Ovary (tissue), 10 donors: ENCODE measurements at places on chromosomes 16 and 17. TPM values are rescaled to one million over a fixed set of nuclear protein-coding genes. Genes with fewer than 3 reads are reported as not detected.

GRCh38 chr16:11175787-11176341 is 80.1 kb downstream of the SOCS1 start:
- H3K27me3 ChIP-seq = no peaks in the 10 kb centered on the region
- H3K36me3 ChIP-seq = no peaks in the 10 kb centered on the region
- no peaks in the 10 kb centered on the region for H3K4me1 ChIP-seq
- DNase-seq = no peak

DNA sequence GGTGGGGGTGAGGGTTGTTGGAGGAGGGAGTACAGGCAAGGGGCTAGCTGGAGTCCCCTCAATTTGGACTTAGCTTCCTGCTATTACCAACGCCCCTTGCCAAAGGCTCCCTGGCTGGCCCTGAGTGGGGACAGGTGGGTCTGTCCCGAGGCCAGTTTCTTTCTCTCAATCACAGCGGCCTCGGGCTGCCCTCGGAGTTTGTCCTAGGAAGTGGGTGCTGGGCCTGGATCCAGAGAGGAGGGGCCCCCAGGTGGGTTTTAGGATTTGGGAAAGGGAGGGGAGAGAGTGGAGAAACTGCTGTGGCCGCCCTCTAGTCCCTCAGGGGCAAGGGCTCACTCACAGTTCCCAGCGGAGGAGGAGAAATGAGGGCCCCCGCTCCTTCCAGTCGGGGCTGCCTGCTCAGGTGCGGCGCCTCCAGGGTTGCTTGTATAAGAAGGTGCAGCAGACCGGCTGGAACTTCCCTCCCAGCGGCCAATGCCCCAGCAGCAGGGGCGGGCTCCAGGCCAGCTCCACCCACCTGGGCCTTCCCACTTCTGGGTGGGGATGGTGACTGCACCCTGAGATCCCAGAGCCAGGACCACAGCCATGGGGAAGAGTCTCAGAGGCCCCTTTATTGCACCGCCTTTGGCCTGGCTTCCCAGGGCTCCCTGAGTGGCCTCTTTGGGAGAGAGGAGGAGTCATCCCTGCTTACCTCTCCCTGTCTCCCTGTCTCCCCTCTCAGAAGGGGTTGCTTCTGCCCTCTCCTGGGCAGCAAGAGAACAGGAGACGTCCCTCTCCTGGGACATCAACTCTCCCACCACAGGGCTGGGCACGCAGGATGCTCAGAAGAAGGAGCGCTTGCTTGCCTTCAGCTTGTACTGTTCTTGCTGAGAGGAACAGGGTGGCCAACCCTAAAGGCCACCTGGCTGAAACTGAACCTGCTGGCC is 112.0 kb upstream of the SMURF2 start:
- peaks cover 5% of the 10 kb centered on the region for H3K4me1 ChIP-seq
- no peak for DNase-seq
- no peak overlapping the region for H3K27ac ChIP-seq
- H3K4me3 ChIP-seq = no peak overlapping the region

DNA sequence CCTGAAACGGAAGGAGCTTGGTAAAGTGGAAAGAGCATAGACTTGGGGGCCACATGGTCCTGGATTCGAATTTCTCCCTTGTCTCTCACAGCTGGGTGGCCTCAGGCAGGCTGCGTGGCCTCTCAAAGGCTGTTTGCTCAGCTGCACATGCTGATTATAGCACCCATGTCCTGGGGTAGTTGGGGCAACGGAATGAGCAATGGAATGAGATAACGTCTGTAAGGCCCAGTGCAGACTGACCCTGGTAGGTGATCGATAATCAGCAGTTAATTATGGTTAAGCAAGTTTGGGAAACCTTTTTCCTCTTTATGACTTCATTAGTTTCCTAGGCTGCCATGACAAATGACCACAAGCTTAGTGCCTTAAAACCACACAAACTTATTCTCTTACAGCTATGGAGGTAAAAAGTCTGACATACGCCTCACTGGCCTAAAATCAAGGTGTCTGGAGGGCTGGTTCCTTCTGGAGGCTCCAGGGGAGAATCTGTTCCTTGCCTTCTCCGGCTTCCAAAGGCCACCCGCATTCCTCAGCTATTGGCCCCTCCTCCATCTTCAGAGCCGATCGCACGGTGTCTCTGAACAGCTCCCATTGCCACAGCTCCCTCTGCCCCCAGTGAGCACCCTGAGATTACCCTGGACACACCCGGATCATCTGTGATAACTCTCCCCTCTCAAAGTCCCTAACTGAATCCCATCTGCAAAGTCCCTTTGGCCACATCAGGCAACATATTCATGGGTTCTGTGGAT is 294.9 kb upstream of the FOXF1 start:
- no peaks in the 10 kb centered on the region for H3K36me3 ChIP-seq

Gene SALL1
- 3.3 TPM for total RNA-seq

GRCh38 chr17:83080858-83081683 is 1.7 kb downstream of the METRNL start:
- H3K4me3 ChIP-seq = peak overlapping the region; percentile 53
- H3K27ac ChIP-seq = peak overlapping the region; percentile 68
- H3K36me3 ChIP-seq = no peaks in the 10 kb centered on the region
- no peaks in the 10 kb centered on the region for H3K27me3 ChIP-seq
- peaks cover 12% of the 10 kb centered on the region for H3K4me1 ChIP-seq

GRCh38 chr17:58384897-58385296 is 32.4 kb downstream of the RNF43 start:
- no peak overlapping the region for H3K4me3 ChIP-seq
- no peaks in the 10 kb centered on the region for H3K36me3 ChIP-seq
- no peak overlapping the region for H3K27ac ChIP-seq
- H3K27me3 ChIP-seq = no peaks in the 10 kb centered on the region
- no peak for DNase-seq
- no peaks in the 10 kb centered on the region for H3K4me1 ChIP-seq

Gene KRT25
- total RNA-seq = not detected

GRCh38 chr16:85401917-85402766 is 211.0 kb upstream of the GSE1 start:
- H3K4me1 ChIP-seq = peaks cover 2% of the 10 kb centered on the region
- H3K4me3 ChIP-seq = no peak overlapping the region
- DNase-seq = peak; percentile 17
- H3K36me3 ChIP-seq = no peaks in the 10 kb centered on the region

DNA sequence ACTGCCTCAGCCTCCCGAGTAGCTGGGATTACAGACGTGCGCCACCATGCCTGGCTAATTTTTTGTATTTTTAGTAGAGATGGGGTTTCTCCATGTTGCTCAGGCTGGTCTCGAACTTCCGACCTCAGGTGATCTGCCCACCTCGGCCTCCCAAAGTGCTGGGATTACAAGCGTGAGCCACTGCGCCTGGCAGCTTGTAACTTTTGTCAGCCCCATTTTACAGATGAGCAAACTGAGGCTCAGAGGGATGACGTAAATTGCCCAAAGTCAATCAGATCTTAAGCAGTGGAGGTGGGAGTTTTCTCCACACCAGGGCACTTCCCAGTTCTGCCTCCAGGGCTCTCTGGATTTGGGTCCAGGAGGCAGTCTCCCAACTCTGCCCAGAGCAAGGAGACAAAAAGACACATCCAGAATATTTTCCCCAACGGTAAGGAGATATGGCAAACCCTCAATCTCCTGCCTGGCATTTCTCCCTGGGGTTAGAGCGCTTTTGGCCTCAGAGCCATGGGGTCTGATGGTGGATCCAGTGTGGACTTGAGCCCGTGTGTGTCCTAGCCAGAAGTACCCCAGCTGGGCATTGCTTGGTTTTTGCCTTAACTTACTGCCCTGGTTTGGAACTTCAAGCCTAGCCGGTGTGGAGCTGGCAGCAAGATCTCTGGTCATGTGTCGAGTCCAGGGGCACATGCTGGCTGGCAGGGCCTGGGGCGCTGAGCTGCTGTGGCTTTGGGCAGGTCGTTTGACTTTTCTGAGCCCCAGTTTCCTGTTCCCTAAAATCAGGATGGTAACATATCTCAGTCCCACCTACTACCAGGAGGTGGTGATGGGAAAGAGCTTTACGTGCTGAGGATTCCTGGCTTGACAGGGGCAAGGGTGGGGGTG is 3.4 kb downstream of the ADAM11 start:
- peaks cover 4% of the 10 kb centered on the region for H3K4me1 ChIP-seq
- no peak for DNase-seq
- no peak overlapping the region for H3K4me3 ChIP-seq
- no peaks in the 10 kb centered on the region for H3K36me3 ChIP-seq
- no peak overlapping the region for H3K27ac ChIP-seq
- H3K27me3 ChIP-seq = no peaks in the 10 kb centered on the region

DNA sequence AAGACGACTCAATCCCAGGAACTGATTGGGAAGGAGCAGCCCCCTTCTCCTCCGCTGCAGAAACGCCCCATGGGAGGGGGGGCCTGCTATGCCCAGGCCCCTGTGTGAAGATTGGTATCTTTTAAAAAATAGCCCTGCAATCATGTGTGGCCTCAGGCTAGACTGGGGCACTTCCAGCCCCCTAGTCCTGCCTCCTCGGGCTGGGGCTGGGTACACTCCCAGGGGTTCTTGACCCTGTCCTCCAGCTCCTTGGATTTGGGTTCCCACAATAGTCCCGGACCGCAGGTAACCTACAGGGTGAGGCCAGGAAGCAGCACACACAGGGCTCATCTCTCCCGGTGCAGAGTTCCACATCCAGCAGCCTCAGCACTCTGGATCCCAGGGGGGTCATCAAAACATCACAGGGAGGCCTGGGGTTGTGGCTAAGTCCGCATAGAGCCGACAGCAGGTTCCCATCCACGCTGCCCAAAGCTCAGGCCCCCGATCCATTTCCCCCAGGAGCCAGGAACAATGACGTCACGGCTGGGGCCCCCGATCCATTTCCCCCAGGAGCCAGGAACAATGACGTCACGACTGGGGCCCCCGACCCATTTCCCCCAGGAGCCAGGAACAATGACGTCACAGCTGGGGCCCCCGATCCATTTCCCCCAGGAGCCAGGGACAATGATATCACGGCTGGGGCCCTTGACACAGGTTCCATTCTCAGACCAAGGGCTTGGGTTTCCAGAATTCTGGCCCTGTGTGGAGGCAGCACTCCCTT is 202.4 kb downstream of the IRF8 start:
- H3K36me3 ChIP-seq = no peaks in the 10 kb centered on the region
- no peaks in the 10 kb centered on the region for H3K27me3 ChIP-seq
- H3K4me3 ChIP-seq = no peak overlapping the region

DNA sequence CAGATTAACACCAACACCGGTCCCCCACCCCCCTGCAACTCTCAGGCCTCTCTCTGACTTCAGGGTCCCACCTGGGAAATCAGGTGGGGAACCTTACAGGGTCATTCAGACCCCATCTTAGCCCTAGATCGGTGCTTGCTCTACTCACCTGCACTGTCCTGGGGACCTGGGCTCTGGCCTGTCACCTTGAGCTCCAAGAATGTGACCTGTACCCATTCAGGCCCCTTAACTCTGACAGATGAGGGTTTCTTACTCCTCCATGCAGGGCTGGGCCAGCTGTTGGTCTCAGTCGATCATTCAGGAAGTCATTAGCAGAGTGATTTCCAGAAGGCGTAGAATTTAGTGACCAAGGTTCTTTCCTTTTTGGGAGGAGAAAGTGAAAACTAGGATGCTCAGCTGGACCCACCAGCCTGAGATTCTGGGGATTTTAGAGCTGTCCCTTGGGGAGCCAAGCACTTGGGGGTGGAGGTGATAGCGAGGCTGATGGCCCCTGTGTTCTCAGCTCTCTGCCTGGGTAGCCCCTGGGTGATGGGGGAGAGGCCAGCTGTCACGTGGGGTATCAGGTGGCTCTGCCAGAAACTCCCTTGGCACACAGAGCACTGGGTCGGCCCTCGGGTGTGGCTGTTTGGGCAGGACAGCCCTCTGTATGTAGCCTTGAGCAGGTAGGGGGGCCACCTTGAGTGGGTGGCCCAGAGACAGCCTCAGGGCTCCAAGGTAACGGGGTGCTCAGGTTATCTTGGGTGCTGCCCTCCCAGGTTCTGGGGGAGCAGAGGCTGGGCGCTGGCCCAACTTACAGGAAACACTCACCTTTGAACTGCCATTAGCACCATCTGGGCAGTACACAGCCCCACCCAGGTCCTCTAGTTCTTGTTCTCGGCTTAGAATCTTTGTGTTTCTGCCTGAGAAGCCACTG is 724 bp downstream of the MVP start:
- peak overlapping the region; percentile 79 for H3K27ac ChIP-seq
- H3K27me3 ChIP-seq = no peaks in the 10 kb centered on the region
- no peaks in the 10 kb centered on the region for H3K36me3 ChIP-seq

DNA sequence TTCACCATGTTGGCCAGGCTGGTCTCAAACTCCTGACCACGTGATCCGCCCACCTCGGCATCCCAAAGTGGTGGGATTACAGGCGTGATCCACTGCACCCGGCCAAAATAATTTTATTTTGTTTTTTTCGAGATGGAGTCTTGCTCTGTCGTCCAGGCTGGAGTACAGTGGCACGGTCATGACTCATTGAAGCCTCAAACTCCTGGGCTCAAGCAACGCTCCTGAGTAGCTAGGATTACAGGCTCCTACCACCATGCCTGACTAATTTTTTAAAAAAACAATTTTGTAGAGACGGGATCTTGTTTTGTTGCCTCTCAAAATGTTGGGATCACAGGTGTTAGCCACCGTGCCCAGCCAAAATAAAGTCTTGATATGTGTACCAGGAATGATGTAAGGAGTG is 2.4 kb upstream of the TTLL6 start:
- H3K27me3 ChIP-seq = no peaks in the 10 kb centered on the region
- H3K4me1 ChIP-seq = peaks cover 6% of the 10 kb centered on the region
- H3K4me3 ChIP-seq = no peak overlapping the region
- no peaks in the 10 kb centered on the region for H3K36me3 ChIP-seq

DNA sequence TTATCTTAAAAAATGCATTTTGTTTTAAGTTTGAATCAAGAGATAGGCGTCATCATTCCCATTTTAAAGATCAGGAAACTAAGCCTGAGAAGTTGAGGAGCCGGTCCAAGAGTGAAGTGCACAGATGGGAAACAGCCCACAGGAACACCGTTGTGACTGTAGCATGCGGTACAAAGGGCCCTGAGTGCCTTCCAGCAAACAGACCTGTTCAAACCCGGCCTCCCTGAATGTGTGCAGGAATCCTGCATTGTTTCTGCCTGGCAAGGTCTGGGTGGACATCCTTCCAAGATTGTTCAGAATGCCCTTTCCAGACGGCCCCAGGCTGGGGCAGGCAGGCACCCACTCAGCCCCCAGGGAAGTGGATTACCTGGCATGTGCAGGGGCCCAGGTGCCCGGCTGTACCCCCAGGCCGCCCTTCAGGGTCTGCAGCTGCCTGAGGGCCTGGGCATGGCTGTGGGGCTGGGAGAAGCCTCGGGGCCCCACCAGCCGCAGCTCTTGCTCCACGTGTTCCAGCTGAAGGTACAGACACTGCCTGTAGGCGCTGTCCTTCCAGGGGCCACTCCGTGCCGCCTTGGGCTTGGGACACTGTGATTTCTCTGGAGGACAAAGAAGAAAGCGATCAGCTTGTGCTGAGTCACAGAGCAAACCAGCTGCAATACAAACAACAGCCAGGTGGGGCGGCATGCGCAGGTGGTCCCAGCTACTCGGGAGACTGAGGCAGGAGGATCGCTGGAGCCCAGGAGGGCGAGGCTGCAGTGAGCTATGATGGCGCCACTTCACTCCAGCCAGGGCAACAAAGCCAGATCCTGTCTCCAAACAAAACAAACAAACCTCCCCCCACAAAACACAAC is 45.0 kb upstream of the GCSH start:
- peaks cover 5% of the 10 kb centered on the region for H3K4me1 ChIP-seq
- no peak overlapping the region for H3K4me3 ChIP-seq
- no peak overlapping the region for H3K27ac ChIP-seq
- no peak for DNase-seq
- no peaks in the 10 kb centered on the region for H3K36me3 ChIP-seq
- no peaks in the 10 kb centered on the region for H3K27me3 ChIP-seq
